Suppressor macrophage treated with lipopolysaccharide for 4 hours (primary cell): ENCODE measurements at places on chromosomes 6 and 20.

GRCh38 chr6:139369568-139370282 lies 4.7 kb downstream of the CITED2 start:
- DNase-seq = peak; percentile 65

- DNase-seq = peak; percentile 46
Observed at GRCh38 chr6:82040405-82041221, 206.9 kb downstream of the IBTK start.

GRCh38 chr6:169724494-169725124 lies at the start of gene PHF10:
Gene PHF10, minus strand, starts transcription at chr6:169724500. Its CDS starts 569 bp downstream, at chr6:169723931.
- peak; percentile 37 for DNase-seq

GRCh38 chr6:79705456-79705995 lies 74.4 kb downstream of the SH3BGRL2 start:
- no peak for DNase-seq

DNA sequence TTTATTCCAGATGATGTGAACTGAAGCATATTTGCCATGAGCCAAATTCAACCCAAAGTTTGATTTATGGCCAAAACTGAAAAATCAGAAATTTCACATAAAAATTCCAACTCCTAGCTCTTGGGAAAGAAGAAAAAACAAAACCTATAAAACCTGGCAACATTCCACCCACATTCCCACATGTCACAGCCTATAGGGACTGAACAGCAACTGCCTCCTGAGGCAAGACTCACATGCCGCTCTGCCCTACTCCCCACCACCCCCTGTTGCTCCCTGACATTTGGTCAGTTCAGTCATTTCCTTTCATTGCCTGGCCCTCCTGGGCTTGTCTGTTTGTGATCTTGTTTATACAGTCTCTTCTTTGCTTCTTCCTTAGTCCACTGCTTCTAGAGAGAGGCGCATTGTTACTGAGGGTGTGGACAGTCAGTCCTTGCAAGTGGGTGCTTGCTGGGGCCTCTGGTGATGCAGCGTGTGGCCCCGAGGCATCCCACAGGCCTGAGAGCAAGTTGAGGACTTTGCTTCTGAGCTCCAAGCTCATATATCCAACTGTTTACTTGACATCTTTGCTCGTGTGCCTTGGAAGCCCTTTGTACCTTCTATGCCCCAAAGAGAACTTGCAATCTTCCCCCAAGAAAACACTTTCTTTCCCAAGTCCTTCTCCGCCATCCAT lies 31.4 kb downstream of the NFATC2 start:
- DNase-seq = no peak

GRCh38 chr20:652615-653109 lies 338 bp downstream of the SRXN1 start:
- no peak for DNase-seq

- DNase-seq = no peak
Observed at GRCh38 chr6:128508588-128509296, 11.7 kb downstream of the PTPRK start.

- DNase-seq = no peak
Observed at GRCh38 chr20:41135888-41136679, 1.3 kb upstream of the PLCG1 start.

GRCh38 chr6:140844167-140844566 lies 1288.6 kb upstream of the GJE1 start:
- DNase-seq = no peak

DNA sequence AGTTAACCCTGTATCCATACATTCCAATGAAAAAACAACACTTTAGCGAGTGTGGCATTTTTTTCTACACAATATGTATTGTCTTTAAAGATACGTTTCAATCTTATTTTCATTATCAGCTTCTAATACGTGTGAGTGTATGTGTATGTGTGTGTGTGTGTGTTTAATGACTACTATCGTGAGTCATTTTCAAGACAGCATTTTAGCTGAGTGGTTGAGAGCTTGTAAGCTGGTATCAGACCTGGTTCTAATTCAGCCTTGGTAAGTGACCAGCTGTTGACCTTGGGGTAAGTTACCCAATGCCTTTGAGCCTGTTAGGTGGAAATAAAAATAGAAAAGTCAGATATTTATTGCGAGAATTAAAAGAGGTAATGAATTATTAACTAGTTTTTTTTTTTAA lies 320.0 kb upstream of the NT5E start:
- no peak for DNase-seq

DNA sequence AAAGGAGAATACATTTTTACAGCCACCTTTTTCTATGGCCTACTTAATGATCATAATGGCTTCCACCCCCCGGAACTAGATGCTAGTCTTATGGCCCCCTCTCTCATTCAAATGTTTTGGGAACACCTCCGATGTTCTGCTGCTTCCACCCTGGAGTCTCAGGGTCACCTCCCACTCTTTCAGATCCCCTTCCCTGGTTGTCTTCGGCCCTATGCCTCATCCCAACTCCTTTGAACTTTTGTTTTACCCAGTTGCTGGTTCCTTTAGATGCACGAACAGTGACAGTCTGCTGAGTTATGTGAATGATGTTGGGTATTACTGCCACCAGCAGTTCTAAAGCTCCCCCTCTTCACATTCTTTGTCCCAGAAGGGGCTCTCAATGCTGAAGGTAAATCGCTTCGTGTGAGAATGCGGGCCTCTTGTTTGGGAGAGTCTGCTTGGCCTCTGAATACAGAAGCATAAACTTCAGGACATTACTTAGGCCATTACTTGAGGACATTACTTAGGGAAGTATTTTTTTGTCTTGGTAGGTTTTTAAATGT lies 309.1 kb downstream of the SOX4 start:
- no peak for DNase-seq

- no peak for DNase-seq
Observed at GRCh38 chr6:100818066-100818465, 63.1 kb downstream of the ASCC3 start.

DNA sequence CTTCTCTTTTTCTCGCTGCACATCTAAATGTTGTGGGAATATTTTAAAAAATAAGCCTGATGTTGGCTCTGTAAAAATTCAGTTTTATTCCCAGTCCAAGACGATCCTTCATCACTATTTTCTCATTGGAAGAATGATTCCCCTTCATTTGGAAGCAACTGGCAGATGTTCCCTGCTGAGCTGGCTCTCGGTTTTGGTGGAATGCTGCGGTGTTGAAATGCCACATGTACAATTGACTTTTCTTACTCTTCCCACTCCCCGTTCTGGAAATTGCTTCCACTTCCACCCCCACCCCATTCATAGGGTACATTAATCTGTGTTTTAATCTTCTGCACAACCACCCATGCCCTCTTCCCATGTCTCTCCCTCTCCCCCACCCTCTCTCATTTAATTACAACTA lies 496.3 kb upstream of the MAP3K7 start:
- no peak for DNase-seq

DNA sequence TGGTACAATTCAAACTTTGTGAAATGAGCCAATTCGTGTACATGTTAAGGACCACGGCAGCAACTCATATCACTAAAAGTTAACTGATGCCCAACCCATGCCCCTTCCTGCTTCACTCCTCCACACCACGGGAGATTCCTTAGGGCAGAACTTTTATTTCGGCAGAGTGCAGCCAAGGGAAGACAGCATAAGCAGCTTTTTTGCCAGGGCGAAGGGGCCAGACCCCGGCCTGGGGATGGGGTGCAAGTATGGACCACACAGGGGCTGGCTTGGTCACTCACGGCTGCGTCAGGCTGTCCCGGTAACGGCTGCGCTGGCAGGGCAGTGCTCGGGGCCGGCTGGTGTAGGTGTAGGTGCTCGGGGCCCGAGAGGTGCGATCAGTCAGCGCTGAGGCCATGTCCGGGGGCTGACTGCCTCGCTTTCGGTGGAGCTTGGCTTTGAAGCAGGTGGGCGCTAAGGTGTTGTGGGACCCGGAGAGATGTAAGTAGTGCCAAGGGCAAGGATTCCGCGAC lies 792 bp downstream of the RSPH3 start:
- no peak for DNase-seq

GRCh38 chr20:29299811-29300578 lies 1957.5 kb upstream of the DEFB115 start:
- DNase-seq = no peak

DNA sequence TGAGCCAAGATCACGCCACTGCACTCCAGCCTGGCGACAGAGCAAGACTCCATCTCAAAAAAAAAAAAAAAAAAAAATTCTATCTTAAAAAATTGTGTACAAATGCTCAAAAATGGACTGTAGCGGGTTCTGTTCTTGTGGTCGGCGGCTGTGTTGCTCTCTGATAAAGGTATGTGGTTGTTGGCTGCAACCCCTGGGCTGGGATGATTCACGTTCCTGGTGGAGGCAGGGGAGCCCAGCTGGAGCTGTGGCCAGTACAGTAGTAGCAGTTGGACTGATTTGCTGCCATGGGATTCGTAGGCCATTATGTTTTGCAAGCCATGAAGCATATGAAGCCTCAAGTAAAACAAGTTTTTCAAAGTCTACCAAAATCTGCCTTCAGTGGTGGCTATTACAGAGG lies 22.3 kb downstream of the MDN1 start:
- DNase-seq = no peak

DNA sequence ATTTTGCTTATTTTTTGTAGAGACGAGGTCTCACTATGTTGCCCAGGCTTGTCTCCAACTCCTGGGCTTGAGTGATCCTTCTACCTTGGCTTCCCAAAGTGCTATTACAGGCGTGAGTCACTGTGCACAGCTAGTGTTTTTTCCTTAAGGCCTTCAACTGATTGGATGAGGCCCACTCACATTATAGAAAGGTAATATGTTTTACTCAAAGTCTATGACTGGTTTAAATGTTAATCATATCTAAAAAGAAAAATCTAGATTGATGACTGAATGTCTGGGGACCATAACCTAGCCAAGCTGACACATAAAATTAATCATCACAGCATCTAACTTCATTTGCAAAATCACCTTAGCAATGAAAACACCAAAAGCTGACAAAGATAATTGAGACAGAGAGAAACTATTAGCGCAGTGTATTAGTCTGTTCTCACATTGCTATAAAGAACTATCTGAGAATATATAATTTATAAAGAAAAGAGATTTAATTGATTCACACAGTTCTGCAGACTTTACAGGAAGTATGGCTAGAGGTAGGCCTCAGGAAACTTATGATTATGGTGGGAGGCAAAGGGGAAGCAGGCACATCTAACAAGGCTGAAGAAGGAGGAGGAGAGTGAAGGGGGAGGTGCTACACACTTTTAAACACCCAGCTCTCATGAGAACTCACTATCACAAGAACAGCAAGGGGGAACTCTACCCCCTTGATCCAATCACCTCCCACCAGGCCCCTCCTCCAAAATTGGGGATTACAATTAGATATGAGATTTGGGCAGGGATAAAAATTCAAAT lies 66.8 kb upstream of the ARHGAP18 start:
- DNase-seq = no peak

DNA sequence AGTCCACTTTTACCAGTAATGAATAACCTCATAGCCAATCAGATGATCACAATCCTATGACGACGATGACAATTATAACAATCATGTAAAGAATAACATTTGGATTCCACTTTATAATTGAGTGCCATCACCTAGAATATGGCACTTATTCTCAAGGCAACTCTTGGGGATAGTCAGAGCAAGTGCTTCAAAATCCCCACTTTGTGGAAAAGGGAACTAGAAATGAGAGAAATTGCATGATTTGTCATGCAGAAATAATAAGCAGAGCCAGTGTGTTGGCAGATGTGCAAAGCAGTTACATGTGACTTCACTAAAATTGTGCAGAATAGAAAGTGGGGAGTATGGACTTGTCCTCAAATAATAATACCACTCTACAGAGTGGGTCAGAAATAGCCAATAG lies 41.3 kb downstream of the FRK start:
- DNase-seq = peak; percentile 58

- no peak for DNase-seq
Observed at GRCh38 chr20:62886709-62887058, 25.1 kb upstream of the TCFL5 start.

- peak; percentile 30 for DNase-seq
Observed at GRCh38 chr6:127343809-127344659, 625 bp upstream of the ECHDC1 start.

DNA sequence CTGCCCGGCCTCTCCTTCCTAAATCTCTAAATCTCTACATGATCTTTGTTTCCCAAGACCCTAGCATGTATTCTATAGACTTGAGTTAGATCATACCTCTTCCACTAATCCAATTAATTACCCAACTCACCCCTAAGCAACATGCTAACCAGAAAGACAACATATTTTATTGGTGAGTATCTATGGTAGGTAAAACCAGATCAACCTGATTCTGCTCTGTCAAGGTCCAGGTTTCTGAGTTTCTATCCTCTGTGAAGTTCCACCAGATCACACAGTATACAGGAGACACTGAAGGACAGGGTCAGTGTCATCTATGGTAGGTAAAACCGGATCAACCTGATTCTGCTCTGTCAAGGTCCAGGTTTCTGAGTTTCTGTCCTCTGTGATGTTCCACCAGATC lies 363.2 kb upstream of the MARCKS start:
- DNase-seq = no peak

DNA sequence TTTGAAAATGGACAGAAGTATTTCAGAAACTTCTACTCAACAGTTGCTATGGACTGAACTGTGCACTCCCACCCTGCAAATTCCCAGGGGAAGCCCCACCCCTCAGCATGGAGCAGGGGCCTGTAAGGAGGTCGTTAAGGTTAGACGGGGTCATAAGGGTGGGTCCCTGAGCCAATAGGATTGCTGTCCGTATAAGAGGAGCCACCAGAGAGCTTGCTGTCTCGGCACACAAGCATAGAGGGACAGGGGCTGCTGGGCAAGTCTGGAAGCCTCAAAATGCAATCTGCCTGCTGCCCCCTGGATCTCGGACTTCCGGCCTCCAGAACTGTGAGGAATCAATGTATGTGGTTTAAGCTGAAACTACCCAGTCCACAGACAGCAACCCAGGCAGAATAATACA lies 37.4 kb upstream of the AFDN start:
- DNase-seq = no peak

GRCh38 chr6:144094731-144095133 lies 641 bp downstream of the SF3B5 start:
- no peak for DNase-seq

DNA sequence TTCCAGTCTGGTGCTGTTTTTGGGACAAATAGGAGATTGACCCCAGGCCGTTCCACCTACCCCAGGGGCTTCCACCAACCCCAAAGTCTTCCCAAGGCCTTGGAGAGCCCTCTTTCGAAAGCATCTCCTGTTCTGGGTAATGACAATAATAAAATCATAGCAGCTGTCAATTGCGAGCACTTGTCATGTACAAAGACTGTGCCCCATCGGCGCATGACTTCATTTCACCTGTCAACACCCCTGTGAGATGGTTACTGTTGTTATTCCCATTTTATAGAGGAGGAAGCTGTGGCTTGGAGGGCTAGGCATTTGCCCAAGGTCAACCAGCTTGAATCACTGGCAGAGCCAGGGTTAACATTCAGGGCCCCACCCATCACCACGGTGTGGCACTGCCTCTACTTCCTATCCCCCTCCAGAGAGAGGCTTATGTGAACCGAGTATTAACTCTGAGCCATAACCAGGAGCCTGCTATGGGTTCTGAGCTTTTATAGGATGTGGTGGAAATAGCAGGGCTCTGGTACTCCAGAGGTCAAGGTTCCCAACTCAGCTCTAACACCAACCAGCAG lies 51.2 kb downstream of the HNF4A start:
- DNase-seq = no peak

- no peak for DNase-seq
Observed at GRCh38 chr6:125918230-125918629, 38.3 kb upstream of the HINT3 start.
